ENCODE measurements at places on chromosomes 2 and 18.
A peak's percentile ranks its signal among the peaks of the same experiment; 100 is the strongest.

DNA sequence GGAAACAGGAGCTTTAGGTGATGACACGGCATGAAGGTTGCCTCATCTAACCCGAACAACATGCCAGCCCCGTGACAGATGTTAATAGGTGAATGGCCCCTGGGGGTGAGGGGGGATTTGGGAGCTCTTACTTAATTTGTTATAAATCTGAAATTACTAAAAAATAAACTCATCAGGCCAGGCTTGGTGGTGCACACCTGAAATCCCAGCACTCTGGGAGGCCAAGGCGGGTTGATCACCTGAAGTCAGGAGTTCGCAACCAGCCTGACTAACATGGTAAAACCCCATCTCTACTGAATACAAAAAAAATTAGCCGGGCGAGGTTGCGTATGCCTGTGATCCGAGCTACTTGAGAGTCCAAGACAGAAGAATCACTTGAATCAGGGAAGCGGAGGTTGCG, 6.1 kb downstream of the STK25 start:
- DNase-seq, result no peak

DNA sequence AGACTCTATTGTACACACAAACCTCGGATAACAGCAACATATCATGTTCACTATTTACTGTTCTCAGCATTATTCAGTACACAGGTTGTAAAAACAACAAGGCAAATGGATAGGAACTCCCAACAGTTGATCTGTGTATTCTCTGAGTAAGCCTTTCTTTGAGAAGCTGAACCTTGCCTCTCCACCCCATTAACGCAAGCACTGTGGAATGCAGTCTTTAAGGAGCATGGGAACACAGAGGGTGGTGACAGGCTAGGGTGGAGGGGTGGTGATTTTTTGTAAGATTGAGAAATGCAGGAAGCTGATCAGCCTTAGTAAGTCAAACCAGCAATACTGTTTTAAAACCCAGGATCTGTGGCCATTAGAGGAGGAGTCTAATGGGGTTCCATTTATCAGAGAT, 19.6 kb upstream of the SERPINB11 start:
- no peak for DNase-seq

DNA sequence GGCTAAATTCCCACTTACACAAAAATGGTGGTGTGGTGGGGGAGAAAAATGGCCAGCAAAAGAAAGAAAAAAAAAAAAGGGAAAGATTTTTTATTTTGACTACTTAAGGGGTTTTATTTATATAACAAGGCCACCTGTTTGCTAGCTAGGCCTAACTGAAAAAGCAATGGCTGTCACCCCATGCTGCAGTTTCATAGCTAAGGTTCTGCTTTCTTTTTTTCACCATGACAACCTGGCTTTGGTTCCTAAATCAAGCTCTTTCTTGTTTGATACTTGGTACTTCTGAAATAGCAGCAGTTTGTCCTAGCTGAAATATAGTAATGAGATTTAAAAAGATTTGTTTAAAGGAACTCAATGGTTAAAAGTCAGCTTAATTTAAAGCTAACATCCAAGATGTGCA, 433.2 kb upstream of the MEX3C start:
- no peak for DNase-seq

DNA sequence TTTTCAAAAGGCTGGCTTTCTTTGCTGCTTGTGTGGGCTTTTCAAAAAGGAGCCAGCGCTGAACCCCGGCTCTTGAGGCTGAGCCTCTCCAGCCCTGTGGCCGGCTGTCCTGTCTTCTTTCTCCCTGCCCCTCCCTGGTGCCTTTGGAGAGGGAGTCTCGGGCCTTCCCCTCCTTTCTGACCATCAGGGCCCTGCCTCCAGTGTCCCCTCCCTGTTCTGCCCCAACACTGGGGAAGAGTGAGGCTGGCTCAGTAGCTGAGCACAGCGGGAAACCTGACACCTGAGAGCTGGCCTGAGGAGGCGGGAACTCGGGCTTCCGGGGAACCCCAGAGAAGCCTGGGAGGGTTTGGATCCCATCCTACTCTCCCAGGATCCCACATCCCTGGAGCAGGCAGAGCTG, 232.1 kb downstream of the LOXHD1 start:
- no peak for DNase-seq

DNA sequence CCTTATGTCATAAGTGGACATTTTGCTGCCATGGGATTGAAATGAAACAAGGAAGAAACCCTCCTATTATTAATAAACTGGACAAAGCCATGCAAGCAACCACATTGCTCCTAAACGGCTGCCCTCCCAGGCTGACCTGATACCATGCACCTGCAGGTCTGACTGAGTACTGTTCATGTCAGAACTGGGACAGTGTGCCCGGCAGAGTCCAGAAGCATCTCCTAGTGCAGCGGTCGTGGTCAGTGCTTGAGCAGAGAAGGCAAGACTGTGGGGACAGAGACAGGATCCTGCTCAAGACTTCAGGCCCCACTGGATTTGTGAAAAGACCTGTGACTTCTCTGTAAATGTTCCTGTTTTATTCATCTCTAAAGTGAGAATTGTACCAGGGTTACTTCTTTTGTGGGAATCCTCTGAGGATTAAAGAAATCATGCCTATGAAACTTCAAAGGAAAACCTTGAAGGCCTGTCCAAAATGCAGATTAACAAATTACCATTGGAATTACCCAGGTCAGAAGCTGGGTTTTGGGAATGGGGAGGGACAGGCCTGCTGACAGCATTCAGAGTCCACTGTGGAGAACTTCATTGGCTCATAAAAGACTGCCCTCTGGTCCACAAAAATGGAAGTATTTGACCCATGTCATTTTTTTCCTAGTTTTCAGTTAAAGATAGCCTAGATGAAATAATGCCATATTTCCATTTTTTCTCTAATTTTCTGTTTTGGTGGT, 13.9 kb downstream of the RNF144A start:
- no peak for DNase-seq

GRCh38 chr2:74001121-74001520, 16.4 kb downstream of the TET3 start:
- no peak for DNase-seq

- DNase-seq, result no peak
Observed at GRCh38 chr18:72427721-72428120, 116.4 kb downstream of the CBLN2 start.

- no peak for DNase-seq
Observed at GRCh38 chr2:228115-228514, 35.7 kb downstream of the SH3YL1 start.

DNA sequence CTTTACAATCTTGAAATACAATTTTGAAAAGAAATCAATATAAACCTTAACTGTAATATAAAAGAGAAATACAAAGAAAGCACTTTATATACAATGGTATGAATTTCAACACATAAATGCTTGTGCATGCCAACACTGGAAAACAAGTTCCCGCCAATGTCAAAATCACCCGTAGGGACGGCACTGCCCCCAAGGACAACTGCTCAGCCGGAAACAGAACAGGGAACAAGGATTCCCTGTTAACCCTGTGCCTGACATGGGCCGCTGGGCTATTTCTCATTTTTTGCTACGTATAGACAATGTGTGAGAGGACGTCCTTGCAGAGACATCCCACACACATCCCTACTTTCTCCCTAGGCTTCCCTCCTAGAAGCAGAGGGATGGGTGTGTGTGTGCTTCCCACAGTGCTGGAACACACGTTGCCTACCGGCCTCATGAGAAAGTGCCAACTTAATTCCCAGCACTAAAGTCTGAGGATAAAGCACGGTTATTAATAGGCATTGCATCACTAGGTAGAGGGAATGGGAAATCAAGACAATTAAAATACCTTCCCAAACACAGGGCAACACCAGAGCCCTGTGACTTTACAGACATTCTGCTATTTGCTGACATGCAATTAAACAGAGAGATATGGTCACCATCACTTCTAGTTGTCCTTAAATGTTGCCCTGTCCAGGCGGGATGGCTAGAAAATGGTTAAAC, 14.4 kb downstream of the AFG3L2 start:
- no peak for DNase-seq

DNA sequence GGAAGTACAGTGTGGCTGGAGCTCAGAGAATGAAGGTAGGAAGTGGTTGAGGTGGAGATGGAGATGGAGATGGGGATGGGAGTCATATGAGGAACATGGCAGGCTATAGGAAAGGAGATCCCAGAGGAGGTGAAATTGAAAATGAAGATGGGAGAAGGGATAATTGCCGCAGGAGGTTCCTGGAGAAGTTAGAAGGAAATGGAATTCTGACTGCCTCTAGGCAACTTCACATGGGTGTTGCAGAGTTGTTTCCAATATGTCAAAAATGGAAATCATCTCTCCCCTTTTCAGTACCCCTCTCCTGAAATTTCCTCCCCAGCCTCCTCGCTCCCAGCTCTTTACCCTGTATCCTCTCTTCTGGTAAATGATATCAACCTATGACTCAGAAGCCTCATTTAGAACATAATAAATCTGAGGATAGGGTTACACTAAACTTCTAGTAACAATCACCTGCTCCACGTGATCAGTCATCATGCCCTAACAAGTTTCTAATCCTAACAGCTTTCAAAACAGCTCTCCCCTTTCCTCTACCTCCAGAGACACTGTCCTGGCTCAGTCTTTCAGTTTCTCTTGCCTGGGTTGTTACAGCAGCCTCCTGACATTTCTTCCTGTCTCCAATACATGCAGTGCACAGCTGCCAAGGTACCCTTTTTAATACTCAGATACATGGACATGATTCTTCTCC, 201.9 kb upstream of the RBMS1 start:
- no peak for DNase-seq

- DNase-seq, result peak; percentile 39
Observed at GRCh38 chr2:177666408-177666807, 273.8 kb downstream of the AGPS start.

- peak; percentile 7 for DNase-seq
Observed at GRCh38 chr2:240392948-240393830, 42.3 kb upstream of the GPC1 start.

All from T-helper 1 cell (primary cell).